ENCODE measurements at places on chromosomes 2 and 18.

GRCh38 chr2:46136953-46137352 is 160.3 kb upstream of the EPAS1 start:
- DNase-seq, result no peak

- no peak for DNase-seq
These were observed 611.0 kb downstream of the KCNJ3 start for GRCh38 chr2:155309483-155309882.

DNA sequence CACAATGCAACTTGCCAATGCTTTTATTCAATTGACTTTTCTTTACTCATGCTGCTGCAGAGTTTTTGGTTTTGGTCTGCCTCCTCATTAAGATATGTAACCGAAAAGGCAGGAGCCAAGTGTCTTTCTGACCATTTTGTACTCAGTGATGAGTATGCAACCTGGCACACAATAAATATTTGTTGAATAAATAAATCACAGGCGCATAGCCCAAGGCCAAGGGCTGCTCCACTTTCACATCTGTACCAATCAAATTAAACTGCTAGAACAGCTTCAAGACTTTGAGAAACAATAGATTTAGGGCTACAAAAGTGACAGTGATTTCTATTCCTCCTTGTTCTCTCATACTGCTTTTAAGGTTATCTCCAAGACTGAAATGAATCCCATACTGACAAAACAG is 828.2 kb downstream of the RNF144A start:
- no peak for DNase-seq

DNA sequence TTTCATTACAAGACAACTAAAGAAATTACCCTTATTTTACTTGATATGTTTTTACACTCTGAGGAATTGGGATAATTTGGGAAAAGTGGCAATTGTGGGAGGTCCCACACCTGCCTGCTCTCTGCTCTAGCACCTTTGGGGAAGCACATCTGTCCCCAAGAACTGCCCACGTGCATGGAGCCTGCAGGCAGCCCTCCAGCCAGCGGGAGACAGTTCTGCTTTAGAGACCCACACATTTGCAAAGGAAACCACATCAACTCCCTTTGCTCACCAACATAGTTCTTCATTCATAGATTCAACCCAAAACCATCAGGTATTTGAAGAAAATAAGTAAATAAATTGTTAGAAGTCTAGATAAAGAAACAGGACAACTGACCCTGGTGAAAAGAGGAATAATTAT is 239.9 kb upstream of the ID2 start:
- DNase-seq, result no peak

GRCh38 chr2:22521620-22522019 is 863.4 kb upstream of the KLHL29 start:
- DNase-seq, result no peak

GRCh38 chr2:188788621-188789020 is 185.6 kb upstream of the COL3A1 start:
- no peak for DNase-seq

DNA sequence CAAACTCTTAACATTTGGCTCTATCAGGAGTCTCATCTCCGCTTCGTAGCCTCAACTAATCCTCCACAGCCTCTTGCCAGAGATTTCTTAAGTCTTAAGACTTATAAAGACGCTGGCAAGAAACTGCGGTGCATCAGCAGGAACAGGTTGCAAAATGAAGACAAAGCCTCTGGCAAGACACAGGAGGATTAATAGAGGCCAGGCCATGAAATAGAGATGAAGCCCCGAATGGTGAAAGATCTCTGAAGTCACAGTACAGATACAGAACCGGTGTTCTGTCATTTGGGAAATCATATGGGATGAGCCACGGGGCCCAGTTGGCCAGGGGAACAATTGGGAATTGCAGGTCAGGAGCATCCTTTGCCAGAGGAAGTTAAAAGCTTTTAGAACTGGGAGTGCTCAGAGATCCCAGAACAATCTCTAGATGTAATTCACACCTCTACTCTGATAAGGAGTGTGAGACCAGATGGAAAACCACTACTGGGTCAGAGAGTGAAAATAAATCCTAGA is 190.9 kb upstream of the FOSL2 start:
- DNase-seq, result no peak

DNA sequence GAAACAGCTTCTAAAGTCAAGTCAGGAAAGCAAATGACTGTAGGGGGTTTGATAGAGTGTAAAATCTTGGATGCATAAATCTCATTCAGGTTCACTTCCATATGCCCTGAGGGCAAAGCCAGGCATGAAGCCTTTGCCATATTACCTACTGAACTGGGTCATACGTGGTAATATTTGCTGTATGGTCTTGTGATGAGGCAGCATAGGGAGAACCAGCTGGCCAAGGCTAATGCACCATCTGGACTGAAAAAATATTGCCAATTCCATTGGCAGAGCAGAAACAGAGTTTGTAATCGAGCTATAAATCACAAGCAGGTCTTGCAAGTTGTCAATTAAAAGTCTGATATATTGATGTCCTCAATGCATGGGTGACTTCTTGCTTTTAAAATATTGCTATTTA is 243.8 kb downstream of the ERBB4 start:
- no peak for DNase-seq

DNA sequence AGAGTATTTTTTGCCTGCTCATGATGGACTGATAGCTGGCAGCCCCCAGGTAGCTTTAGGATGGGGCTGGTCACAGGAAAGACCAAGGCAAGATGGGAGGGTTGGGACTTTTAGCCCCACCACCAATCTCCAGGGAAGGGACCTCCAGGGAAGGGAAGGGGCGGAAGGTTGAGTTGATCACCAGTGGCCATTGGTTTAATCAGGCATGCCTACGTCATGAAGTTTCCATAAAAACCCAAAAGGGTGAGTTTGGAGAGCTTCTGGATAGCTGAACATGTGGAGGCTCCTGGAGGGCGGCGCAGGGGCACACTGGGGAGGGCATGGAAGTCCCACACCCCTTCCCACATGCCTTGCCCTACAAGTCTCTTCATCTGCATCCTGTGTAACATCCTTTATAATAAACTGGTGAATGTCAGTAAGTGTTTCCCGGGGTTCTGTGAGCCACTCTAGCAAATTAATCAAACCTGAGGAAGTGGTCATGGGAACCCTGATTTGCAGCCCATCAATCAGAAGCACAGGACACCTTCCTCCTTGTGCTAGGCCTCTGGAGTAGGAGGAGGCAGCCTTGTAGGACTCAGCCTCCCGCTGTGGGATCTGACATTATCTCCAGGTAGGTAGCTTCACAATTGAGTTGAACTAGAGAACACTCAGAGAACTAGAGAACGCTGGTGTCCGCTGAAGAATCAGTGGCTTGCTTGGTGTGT is 30.3 kb downstream of the RAB31 start:
- no peak for DNase-seq

GRCh38 chr2:170122883-170123547 is 54.9 kb upstream of the MYO3B start:
- no peak for DNase-seq

DNA sequence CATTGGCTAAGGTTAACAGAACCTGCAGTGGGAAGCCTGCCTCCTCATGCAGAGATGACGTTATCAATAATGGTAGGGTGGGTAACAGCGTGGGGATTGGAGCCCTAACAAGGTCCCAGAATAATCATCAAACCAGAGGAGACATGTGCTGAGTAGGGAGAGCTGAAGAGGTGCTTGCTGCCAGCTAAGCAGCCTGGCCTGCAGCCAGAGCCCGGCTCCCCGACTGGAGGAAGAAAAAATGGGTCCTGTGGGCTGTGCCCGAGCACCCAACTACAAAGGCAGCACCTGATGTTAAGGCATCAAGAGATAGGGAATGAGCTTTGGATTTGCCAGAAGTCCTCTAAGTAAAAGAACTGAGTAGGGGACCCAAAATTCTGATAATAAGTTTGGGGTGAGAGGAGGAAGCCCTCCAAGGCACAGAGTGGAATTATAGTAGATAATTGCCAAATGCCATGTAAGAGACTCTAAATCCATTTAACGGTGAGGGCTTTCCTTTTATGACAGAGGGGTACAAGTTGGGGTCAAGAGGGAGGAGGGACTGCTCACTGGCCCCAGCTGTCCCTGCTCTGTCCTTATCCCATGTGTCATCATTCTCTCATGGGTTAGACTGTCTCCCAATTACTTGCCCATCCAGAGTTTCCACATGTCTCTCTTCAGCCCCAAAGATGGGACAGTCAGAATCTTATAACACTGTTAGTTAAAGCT is 156.1 kb downstream of the ANTXR1 start:
- no peak for DNase-seq

Data from activated CD4-positive, alpha-beta T cell treated with anti-CD3 and anti-CD28 coated beads, Interleukin-2, amount 50 U/mL, for 16 hours (primary cell).